Activated CD8-positive, alpha-beta memory T cell treated with anti-CD3 and anti-CD28 coated beads for 48 hours (primary cell): ENCODE measurements at places on chromosomes 16 and 17.

DNA sequence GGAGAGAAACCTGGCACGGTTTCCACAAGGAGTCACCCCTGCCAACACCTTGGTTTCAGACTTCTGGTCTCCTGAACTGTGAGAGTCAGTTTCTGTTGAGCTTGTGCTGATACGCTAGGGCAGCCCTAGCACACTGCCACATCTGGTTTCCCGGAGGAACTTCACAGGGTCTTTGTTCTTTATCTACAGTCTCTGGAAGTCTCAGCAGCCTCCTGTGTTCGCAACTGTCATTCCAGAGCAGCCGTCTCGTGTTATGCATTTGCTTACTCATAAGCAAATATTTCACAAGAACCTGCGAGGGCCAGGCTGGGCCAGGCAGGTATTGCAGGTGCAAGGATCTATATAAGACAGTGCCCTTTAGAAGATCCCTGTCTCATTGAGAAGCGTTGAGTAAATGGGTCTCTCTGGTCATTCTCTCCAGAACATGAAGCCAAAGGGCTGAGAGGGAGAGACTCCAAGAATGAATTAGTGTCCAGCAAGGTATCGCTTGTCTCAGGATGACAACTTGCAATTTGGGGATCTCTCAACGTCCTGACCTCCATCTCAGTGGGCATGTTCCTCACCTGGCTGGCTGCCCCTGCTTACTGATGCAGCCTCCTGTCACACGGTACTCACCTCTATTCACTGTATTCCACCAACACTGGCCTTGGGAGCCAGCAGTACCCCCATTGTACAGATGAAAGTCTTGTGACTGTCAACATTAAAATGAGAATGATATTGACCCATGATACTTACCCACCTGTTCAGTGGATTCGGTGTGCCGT lies 141.2 kb downstream of the WWOX start:
- DNase-seq: no peak

GRCh38 chr17:27381007-27381501 lies 75.2 kb upstream of the KSR1 start:
- DNase-seq: peak; percentile 70

GRCh38 chr16:11913425-11914079 lies 2.2 kb downstream of the GSPT1 start:
- no peak for DNase-seq

GRCh38 chr17:78069695-78070094 lies 58.9 kb downstream of the TMC6 start:
- no peak for DNase-seq

GRCh38 chr17:73268582-73269328 lies 7.1 kb upstream of the CPSF4L start:
- DNase-seq: no peak

DNA sequence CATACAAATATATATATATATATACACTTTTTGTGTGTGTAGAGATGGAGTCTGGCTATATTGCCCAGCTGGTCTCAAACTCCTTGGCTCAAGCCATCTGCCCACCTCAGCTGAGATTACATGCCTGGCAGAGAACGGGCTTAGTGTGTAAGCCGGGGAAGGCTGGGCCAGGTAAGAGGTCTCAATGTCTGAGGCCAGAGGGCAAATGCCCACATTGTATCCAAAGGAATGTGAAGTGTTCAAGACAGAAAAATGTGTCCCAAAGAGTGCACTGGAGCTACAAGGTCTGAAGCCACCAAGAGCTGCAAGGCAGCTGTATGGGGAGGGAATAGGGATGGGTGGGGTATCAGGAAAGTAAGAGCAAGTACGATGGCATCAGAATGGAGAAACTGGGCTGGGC lies 8.8 kb downstream of the CD2BP2 start:
- no peak for DNase-seq

- no peak for DNase-seq
Observed at GRCh38 chr17:45118691-45119090, 13.6 kb downstream of the PLCD3 start.

DNA sequence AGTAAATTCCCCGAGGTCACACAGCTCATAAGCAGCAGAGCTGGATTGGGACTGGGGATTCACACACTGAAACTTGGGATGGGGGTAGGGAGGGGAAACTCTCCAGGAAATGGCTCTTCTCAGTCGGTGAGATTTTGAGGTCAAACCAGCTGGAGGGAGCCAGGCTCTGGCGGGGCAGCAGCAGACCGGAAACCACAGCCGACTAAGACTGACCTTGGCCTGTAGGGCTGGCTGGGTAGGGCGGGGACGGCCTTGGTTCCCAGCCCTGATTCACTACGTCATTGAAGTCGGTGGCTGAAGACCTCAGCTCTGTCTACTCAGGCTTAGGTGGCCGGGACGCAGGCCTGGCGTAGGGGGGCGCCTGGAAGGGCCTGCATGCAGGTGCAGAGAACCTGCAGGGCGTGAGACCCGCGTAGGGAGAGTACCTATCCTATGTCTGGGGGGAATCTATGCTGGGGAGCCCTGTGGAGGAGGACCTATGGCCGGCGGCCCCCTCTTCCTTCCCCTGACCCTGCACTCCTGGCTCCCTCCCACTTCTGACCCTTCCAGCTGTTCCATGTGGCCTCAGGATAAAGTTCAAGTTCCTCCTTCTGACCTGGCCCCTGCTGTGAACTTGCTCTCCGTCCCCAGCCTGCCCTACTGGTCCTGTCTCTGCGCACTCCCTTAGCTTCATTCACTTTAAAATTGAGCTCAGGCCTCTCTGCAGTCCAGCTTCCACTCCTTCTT lies 11.9 kb upstream of the SLC4A1 start:
- no peak for DNase-seq

- DNase-seq: no peak
Observed at GRCh38 chr17:74502861-74503260, 28.4 kb downstream of the CD300LB start.

- DNase-seq: no peak
Observed at GRCh38 chr17:75981019-75981615, 2.1 kb downstream of the TEN1 start.

GRCh38 chr17:70187383-70187782 lies 18.1 kb downstream of the KCNJ2 start:
- no peak for DNase-seq

DNA sequence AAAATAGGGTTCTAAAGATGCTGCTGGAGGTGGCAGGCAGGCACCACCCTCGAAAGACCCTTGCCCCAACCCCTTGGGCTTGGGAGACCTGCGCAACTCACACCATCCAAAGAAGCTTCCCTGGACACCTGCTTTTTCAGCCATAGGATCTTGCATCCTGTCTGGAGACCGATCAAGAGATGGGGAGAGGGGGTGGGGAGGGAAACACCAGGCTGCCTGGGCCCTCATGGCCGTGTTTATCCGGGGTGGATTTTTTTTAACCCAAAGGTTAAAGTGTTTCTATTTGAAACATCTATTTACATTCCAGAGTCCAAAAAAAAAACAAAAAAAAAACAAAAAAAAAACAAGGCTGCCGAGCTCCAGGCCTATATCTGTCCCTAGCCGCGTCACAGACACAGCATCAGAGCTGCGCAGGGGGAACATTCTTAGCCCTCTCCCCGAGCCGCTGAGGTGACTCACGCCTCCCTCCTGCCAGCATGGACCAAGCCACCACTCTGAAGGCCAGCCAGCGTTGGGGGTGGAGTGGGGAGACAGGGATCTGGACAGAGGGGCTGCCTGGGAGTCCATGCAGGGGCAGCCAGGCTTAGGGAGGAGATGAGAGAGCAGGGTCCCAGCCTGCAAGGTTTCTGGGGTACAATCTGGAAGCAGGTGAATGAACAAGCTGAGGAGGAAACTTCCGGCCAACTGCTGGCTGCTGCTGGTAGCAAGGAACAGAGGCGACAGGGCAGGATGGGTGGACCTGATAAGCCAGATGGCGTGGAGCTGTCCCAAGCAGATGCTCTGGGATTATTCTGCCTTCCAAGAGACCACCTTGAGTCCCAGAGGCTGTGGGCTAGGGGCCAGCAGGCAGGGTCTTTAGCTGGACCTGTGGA lies 14.8 kb downstream of the HDAC5 start:
- no peak for DNase-seq

GRCh38 chr17:2108170-2108569 lies 53.3 kb downstream of the HIC1 start:
- no peak for DNase-seq
